Kidney (tissue), 22 donors: ENCODE measurements at places on chromosomes 7 and 10. TPM values are rescaled to one million over a fixed set of nuclear protein-coding genes. Genes with fewer than 3 reads are reported as not detected.

- H3K27me3 ChIP-seq: no peaks in the 10 kb centered on the region
- H3K36me3 ChIP-seq: no peaks in the 10 kb centered on the region
- DNase-seq: no peak
- H3K27ac ChIP-seq: no peak overlapping the region
Measured at GRCh38 chr10:76020630-76021029, 589.2 kb downstream of the LRMDA start.

DNA sequence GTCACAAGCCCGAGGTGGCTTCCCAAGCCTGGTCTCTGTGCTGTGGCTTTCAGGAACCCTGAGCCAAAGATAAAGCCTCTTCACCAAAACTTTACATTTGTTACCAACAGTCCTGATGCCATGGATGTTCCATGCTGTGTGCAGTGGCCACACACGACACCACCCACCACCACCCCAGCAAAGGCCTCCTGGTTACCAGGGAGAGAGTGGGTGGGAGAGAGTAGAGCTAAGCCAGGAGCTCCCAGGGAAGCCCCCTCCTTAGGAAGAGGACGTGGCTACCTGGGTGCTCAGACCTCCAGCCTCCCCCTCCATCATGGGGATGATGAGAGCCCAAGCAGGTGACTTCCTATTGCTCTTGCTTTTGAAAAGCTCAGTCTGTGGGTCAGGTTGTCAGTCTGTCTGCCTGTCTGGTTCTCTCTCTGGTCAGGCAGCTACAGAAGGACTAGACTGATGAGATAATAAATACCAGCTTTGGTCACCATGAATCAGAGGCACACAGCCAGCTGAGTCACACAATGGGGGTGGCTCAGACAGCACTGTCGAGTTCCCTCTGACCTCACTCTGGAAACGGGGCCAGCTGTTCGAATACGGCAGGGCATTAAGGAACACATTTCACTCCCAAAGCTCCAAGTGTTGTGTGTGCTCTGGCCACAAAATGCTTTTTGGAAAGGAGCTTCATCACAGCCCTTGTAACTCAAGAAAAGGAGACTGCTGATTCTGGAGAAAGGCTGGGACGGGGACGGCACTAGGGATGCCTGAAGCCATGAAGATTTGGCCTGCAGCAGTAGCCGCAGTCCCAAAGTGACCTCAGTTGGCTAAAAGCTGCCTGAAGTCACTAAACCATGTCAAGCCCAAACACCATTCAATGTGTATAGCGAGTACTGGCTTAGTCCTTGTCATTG lies 166.0 kb downstream of the FANK1 start:
- peak; percentile 95 for DNase-seq
- no peaks in the 10 kb centered on the region for H3K36me3 ChIP-seq
- H3K4me1 ChIP-seq: no peaks in the 10 kb centered on the region

GRCh38 chr7:151087245-151088018 lies 1.2 kb downstream of the AGAP3 start:
- H3K4me3 ChIP-seq: peak overlapping the region; percentile 79
- DNase-seq: peak; percentile 89
- H3K27me3 ChIP-seq: no peaks in the 10 kb centered on the region
- H3K36me3 ChIP-seq: no peaks in the 10 kb centered on the region
- peak overlapping the region; percentile 89 for H3K27ac ChIP-seq

- peak overlapping the region; percentile 51 for H3K4me3 ChIP-seq
- H3K4me1 ChIP-seq: no peaks in the 10 kb centered on the region
- DNase-seq: no peak
- no peaks in the 10 kb centered on the region for H3K27me3 ChIP-seq
- H3K36me3 ChIP-seq: no peaks in the 10 kb centered on the region
Measured at GRCh38 chr10:69801094-69801433, 642 bp upstream of the COL13A1 start.

GRCh38 chr10:42112331-42113157 lies 525.8 kb downstream of the ZNF33B start:
- no peaks in the 10 kb centered on the region for H3K4me1 ChIP-seq
- DNase-seq: no peak
- no peak overlapping the region for H3K4me3 ChIP-seq

DNA sequence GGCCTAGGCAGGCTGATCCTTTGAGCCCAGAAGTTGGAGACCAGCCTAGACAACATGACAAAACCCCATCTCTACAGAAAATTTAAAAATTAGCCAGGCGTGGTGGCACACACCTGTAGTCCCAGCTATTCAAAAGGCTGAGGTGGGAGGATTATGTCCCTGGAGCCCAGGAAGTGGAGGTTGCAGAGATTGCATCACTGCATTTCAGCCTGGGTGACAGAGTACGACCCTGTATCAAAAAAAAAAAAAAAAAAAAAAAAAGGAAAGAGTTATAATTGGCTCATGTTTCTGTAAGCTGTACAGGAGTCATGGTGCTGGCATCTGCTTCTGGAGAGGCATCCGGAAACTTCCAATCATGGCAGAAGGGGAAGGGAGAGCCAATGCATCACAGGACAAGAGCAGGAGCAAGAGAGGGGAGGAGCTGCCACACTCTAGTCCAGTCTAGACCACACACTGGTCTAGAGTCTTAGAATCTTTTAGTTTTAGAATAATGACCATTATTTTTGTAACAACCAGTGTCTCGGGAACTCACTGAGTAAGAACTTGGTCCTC lies 16.8 kb downstream of the DOCK1 start:
- no peak overlapping the region for H3K4me3 ChIP-seq
- no peak for DNase-seq
- peaks cover 2% of the 10 kb centered on the region for H3K36me3 ChIP-seq
- no peak overlapping the region for H3K27ac ChIP-seq

- no peaks in the 10 kb centered on the region for H3K27me3 ChIP-seq
- no peaks in the 10 kb centered on the region for H3K36me3 ChIP-seq
- no peak overlapping the region for H3K4me3 ChIP-seq
- no peak overlapping the region for H3K27ac ChIP-seq
Measured at GRCh38 chr7:73904219-73905137, 43.5 kb downstream of the TMEM270 start.

- no peaks in the 10 kb centered on the region for H3K4me1 ChIP-seq
- peak; percentile 81 for DNase-seq
- H3K27ac ChIP-seq: peak overlapping the region; percentile 96
Measured at GRCh38 chr10:87861566-87861952, 1.8 kb downstream of the KLLN start.

NKX2-3 gene
- polyA plus RNA-seq: not detected

RASA4 gene
- 47.0 TPM for polyA plus RNA-seq
